Naive thymus-derived CD8-positive, alpha-beta T cell (primary cell): ENCODE measurements at places on chromosomes 12 and 14. TPM values are rescaled to one million over a fixed set of nuclear protein-coding genes. Genes with fewer than 3 reads are reported as not detected.

The USP44 gene
- 9.0 TPM for polyA plus RNA-seq

The SCYL2 gene
- 17.9 TPM for polyA plus RNA-seq

The OAS2 gene
- 47.9 TPM for polyA plus RNA-seq

The CTDSP2 gene
- polyA plus RNA-seq = 81.2 TPM

The PPP4R4 gene
- 0.07 TPM for polyA plus RNA-seq

The ACOT6 gene
- polyA plus RNA-seq = not detected

The KRT78 gene
- polyA plus RNA-seq = not detected

The PAX9 gene
- not detected for polyA plus RNA-seq

The CDKL1 gene
- 9.0 TPM for polyA plus RNA-seq

The SLC17A8 gene
- polyA plus RNA-seq = not detected

The CMA1 gene
- not detected for polyA plus RNA-seq

The LRP1-AS gene
- polyA plus RNA-seq = not detected

The SDR9C7 gene
- polyA plus RNA-seq = not detected

The DTX1 gene
- 0.09 TPM for polyA plus RNA-seq

The SIX1 gene
- polyA plus RNA-seq = not detected

The RAB3IP gene
- 37.6 TPM for polyA plus RNA-seq

The CABP1 gene
- polyA plus RNA-seq = not detected

The TNFAIP2 gene
- not detected for polyA plus RNA-seq

The ORAI1 gene
- polyA plus RNA-seq = 134 TPM

The CHGA gene
- polyA plus RNA-seq = 0.46 TPM

The CAPZA3 gene
- not detected for polyA plus RNA-seq

The SOAT2 gene
- 0.71 TPM for polyA plus RNA-seq

The MED13L gene
- polyA plus RNA-seq = 6.1 TPM

The MYH7 gene
- not detected for polyA plus RNA-seq

The CRIP2 gene
- polyA plus RNA-seq = 21.1 TPM

The ESPL1 gene
- polyA plus RNA-seq = not detected

The PELI2 gene
- 1.9 TPM for polyA plus RNA-seq
